ENCODE measurements at places on chromosomes 3 and 15.

DNA sequence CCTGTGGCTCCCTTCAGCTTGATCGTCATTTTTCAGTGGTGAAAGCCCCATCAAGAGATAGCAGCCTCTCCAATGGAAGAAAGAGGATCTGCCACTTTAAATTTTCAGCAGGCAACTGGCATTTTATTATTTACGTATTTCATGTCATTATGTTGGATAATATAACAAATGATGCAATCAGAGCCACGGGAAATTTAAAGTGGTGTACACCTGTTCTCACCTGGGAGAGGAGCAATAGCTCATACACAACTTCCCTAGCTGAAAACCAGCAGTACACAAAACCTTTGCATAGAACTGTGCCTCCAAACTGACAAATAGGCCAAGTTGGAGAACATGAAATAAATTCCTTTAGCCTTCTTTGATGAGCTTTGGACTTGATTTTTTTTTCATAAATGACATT, 136.9 kb downstream of the SATB1 start:
- DNase-seq = no peak

DNA sequence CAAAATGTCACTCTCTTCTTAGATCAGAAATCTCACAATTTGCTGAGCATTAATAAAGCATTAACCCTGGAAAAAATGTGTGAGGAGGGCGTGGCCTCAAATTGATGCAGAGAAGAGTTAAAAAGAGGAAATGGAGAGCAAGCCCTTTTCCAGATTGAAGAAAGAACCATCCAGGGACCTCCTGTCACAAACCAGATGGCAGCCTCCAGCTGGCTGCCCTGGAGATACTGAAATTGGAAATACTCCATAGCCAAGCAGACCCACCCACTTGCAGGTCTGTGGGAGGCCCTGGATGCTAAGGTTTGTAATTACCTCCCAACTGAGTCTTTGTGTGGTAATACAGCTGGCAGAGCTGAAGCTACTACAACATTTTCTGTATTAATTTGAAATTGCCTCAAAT, 214.9 kb downstream of the IL20RB start:
- DNase-seq = no peak

DNA sequence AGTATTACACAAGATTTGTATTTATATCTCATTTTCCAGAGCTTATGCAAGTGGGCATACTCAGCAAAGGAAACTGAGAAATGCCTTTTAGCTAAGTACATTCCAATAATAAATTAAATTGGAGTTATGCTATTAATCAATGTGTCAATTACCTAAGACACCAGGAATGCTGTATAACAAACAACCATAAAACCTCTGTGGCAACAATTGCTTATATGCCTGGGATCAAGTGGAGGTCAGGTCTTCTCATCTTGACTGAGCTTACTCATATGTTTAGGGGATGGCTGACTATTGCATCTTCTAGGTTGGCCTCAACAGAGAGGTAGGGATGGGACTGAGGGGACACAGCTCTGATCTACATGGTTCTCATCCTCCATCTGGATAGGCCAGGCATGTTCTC, 30.7 kb downstream of the CD200R1L start:
- DNase-seq = no peak

- DNase-seq = peak; percentile 68
These were observed 16.0 kb upstream of the EID1 start for GRCh38 chr15:48861813-48862431.

GRCh38 chr3:5581743-5582142, 394.2 kb downstream of the EDEM1 start:
- no peak for DNase-seq

DNA sequence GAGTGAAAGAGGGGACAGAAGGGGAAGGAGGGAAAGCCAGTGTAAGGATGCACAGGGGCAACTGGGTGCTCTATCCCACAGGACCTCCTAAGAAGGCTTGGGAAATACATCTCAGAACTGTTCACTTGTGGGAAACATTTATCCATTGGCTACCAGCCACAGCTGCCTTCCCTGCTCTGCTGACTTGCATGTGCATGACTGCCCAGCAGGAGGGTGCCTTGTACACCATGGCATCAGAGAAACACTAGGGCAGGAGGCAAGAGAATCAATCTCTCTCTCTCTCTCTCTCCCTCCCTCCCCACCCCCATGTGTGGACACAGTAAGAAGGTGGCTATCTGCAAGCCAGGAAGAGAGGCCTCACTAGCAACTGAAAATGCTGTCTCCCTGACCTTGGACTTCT, 62.9 kb upstream of the ZBTB38 start:
- peak; percentile 34 for DNase-seq

DNA sequence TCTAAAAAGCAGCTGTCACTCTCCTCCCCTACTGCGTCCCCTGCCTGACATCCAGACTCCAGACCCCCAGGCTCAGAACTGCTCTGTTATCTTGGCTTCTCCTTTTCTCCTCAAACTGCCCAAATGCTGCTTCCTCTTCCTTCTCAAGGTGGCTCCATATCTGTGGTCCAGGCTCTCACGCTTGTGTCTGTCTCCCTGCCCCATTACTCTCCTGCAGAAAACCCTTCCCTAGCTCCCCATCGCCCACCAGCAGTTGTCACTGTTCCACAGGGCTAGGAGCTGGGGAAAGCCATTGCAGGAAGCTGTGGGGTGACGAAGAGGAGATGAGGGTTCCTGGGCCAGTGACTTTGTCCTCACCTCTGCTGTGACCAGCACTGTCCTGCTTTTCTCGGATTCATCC, 30.7 kb upstream of the CGNL1 start:
- no peak for DNase-seq

GRCh38 chr3:128933213-128933921, 53.9 kb downstream of the ACAD9 start:
- DNase-seq = no peak

- DNase-seq = no peak
These were observed 63.4 kb downstream of the ESYT3 start for GRCh38 chr3:138497851-138498250.

GRCh38 chr15:80010131-80010673, 39.2 kb upstream of the BCL2A1 start:
- DNase-seq = no peak

GRCh38 chr3:101454629-101455028, 58.4 kb downstream of the SENP7 start:
- no peak for DNase-seq

GRCh38 chr3:185820973-185821758, 3.7 kb downstream of the IGF2BP2 start:
- DNase-seq = no peak

DNA sequence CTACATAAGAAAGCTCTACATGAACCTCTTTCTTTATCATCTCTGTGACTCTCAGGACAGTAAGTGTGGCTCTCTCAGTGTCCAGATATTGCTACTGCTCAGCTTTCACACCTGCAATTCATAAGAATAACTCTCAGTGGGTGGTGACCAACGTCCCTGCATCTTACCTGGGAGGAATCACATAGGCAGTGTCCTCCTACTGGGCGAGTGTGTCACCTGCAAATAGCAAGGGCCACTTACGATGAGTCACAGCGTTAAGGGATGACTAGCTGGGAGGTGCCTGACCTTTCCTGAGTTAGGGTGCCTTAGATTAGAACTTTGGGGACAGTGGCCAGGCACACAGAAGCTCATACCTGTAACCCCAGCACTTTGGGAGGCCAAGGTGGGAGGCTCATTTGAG, 90.8 kb upstream of the C3orf80 start:
- DNase-seq = no peak

DNA sequence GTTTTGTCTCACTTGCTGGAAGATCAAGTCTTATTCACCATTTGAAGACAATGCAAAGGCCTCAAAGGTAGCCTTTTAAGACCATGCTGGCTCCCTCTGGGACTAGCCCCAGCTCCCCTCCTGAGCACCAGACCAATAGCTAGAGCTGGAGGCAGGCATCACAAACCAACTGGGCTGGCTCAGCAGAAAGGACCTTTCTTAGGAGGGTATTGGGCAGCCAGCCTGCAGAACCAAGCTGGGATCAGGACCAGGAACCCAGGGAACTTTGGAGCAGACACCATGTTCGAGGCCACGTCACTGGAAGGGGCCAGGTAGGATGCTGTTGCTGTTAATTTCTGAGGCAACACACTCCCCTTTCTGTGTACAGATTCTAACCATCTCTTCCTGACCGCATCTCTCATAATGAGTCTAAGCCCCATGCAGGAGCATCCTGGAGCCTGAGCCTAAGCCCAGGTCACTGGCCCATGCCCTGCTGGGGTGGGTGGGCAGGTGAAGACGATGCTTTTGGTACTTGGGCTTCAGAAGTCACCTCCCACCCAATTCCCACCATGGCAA, 81.4 kb upstream of the KLF13 start:
- DNase-seq = no peak

DNA sequence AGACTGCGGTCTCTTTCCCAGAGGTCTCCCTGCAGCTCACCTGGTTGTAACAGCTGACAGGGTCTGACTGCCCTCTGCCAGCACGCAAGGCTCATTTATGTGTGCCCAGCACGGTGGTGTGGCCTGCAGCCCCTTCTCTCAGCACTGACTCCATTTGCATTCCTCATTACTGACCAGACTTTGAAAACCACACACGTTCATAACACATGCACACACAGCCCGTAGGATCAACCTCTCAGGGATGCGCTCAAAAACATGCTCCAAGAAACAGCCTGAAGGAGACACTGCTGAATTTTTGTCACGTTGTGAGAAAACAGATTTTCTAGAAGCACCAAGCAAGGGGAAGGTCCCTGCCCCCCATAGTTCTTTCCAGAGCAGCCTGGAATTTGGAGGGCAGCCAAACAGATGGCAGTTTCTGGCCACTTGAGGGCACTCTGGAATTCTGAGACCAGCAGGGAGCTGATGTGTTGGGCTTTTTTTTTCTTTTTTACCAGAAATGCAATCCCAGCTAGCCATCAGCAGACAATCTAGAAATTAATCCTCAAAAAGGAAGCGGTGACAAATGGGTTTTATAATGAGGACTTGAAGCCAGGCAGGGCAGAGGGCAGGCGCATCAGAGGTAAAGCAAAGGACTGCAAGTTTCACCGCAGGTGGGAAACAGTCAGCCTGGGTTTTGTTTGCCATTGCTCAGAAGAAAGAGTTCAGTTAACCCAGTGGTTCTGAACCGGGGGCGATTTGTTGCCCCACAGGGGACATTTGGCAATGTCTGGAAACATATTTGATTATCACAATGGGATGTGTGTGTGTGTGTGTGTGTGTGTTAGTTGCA, 170.5 kb upstream of the PROK2 start:
- DNase-seq = peak; percentile 91

DNA sequence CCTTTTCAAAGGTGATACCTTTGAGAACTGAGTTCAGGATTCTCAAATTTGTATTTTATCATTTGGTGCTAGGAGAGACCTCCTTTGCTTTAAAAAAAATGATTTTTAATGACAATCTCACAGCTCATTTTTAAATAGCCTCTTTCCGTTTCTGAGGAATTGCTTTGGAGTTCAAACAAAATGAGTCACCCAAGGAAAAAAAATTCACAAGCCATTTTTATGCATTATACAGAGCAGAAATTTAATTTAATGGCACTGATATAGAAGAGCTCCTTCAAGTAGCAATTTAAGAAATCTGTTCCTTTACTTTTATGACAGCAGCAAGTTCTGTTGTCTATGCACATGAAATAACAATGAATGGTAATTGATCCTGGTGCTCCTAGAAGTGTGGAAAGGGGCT, 337.9 kb upstream of the KCNMB2 start:
- DNase-seq = no peak

- peak; percentile 12 for DNase-seq
These were observed 6.3 kb downstream of the SH3BP5 start for GRCh38 chr3:15326037-15326436.

- DNase-seq = no peak
These were observed 8.9 kb upstream of the TKT start for GRCh38 chr3:53264718-53265117.

GRCh38 chr15:29364426-29365078, 94.9 kb upstream of the NSMCE3 start:
- DNase-seq = no peak

DNA sequence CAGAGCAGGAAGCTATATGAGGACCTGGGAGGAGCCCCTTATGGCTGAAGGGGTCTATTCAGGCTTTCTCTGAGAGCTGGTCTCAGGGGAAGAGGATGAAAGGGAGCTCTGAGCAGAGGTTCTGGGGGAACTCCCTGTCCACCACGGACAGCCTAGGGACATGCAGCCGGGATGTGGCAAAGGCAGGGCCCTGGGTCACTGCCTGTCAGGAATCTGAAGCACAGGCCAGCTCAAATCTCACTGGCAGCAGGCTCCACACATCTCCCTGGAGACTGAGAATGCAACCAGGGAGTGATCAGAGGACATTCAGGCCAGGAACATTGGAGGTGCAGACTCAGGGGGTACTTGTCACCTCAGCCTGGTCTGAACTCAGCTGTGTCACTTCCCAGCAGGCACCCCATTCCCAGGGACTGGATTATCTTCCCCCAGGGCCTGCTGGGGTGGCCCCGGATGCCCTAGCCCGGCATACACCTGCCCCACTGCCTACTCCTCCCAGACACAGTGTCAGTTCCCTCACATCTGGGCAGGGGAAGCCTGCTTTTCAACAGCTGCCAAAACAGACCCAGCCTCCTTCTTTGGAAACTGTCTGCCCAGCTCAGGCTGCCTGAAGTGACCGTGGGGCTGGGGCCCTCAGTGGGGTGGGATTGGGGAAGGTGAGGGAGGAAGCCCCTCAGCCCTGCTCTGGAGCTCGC, 18.3 kb upstream of the SEMA3F start:
- DNase-seq = no peak

- DNase-seq = no peak
These were observed 24.1 kb downstream of the GABPB1 start for GRCh38 chr15:50330921-50331320.

- DNase-seq = no peak
These were observed 973.4 kb upstream of the CFAP20DC start for GRCh38 chr3:60023189-60023588.

- no peak for DNase-seq
These were observed 379.0 kb downstream of the TIGIT start for GRCh38 chr3:114672692-114673447.

DNA sequence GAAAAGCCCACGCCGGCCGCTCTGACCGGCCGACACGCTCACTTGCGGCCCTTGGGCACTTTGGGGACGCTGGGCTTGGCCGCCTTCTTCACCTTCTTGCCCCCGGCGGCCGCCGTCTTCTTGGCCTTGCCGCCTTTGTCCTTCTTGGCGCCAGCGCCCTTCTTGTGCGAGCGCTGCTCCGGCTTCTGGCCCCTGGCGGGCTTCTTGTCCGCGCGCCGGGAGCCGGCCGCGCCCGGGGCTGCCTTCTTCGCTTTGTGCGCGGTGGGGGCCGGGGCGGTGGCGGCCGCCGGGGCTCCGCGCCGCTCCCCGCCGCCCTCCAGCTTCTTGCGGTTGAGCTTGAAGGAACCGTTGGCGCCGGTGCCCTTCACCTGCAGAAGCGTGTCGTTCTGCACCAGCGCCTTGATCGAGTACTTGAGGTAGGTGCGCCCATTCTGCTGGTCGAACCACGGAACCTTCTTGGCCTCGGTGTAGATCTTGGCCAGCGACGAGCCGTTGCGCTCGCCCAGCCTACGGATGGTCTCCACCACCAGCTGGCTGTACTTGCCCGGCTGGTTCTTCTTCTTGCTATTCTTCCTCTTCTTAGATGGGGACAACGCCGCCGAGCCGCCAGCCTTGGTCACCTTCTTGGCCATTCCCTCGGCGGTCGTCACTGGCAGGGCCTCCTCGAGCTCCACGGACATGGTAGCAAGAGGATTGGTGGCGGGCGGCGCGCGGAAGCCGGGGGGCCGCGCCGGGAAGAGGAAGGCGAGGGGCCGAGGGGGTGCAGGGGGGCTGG, 36.7 kb downstream of the HMCES start:
- DNase-seq = no peak

Data from BE2C (cell line).